ENCODE measurements at places on chromosomes 12 and 14.

DNA sequence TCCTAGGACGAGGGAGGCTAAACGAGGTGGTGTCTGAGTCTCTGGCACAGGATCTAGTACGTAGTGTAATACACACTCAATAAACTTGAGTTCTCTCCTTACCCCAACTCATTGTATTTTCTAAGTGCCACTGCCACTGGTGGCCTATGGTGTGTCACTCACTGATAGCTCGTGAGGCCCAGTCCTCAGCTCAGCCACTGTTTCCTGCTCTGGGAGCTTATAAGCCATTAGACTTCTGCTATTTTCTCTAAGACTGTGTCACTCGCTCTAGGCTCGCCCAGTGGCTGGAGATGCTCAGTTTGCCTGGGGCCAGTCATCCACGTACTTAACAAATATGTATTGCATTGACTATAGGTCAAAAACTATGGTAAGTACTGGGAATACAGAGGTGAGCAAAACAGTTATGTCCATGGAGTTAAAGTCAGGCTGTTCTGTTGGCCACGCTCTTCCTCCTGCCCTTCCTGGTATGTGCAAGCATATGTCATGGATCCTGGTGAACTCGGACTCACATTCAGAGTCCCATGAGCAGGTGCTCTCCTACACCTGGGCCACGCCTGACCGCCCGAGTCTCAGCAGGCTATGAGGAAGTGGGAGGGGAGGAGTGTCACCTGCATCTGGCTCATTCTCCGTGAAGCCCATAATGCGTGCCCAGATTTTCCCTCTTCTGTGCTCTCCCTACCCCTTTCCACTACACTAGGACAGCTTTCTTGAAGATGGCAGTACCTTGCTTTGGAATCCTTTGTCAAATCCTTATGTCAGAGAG, 41.6 kb downstream of the DEGS2 start:
- DNase-seq: no peak

DNA sequence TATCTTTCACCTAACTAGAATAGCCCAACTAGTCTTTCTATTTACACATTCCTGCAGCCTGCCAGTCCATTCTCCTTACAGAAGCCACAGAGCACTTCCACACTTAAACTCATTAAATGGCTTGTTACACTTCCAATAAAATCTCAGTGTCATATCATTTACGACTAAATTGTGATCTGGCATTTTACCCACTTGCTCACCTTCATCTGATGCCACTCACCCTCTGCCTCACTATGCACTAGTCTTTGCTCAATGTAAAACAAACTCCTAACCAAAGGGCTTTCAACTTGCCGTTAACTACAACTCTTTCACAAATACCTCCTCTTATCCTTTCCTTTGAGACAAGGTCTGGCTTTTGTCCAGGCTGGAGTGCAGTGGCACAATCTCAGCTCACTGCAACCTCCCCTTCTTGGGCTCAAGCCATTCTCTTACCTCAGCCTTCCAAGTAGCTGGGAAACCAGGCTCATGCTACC, 24.1 kb downstream of the YAF2 start:
- DNase-seq: no peak

GRCh38 chr14:105161309-105161708, 7.3 kb downstream of the JAG2 start:
- DNase-seq: no peak

DNA sequence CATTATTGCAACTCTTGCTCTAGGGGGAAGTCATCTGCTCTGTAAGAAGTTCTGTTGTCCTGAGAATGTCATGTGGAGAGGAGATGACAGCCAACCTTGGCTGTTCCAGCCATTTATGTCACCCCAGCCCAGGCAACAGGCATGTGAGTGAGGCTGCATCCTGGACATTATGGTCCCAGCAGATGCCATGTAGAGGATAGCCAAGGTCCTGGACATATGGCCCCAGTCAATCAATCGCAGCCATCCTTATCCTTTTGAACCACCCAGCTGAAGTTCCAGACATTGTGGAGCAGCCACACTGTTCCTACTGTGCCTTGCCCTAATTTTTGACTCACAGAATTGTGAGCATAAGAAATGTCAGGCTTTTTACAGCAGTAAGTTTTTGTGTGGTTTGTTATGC, 84.9 kb downstream of the AVPR1A start:
- DNase-seq: no peak

GRCh38 chr14:69848156-69848555, 31.1 kb upstream of the SMOC1 start:
- no peak for DNase-seq

DNA sequence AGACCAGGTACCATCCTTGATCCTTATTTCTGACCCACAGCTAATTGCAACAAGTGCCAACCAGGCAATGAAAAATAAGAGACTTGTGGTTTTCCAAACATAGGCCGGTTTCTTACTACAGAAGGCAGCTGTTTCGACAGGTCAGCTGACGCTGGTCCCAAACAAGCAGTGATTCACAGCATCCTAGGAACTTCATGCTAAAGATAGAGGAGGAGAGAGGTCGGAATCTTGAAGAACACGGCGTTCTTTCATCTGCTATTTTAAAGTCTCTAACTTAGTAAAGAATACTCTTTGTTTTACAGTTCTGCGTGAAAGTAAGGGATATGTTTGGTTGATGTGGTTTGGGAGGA, 28.1 kb upstream of the ADGRD1 start:
- no peak for DNase-seq

DNA sequence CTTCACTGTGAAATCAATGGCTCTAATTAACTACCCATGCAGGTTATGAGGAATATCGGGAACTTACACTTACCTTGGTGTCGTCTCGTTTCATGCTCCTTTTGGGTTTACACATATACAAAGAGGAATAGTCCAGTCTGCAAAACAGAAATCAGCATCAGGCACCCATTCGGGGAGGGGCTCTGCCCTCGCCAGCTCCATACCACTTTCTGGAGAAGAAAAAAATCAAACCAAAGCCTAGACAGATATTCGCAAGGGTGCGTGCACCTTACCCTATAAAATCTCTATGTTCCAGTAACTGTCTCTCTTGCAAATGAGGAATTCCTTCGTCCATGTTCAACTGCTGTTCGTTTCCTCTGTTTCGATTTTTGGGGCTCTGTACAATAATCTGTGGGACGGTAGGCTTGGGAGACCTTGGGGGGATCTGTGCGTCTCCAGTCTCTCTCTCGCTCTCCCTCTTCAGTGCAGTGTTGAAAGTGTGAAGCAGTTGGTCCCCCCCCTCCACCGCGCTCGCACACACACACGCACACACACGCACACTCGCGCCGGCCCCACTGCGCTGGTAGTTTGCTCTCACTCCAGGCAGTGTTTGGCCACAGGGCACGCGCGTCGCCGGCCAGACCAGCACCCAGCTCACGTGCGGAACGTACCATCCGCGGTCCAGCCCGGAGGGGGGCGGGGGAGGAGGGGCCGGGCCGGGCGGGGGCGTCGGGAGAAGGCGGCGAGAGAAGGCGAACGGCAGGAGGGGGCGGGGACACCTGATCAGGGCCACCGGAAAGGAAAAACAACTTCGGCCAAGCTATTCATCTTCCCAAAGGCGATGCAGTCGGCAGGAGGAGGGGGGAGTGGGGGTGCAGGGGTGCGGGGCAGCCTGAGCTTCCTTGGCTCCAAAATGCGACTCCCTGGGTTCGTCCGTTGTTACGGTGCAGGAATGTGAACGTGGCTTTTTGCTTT, at the start of gene BHLHE41:
Gene BHLHE41 (minus strand): TSS at position 592 of the 954 bp plus-strand sequence. CDS start 258 bp downstream, at position 334.
- DNase-seq: no peak

GRCh38 chr12:104182144-104182543, 33.4 kb upstream of the TXNRD1 start:
- no peak for DNase-seq

GRCh38 chr14:81772381-81772780, 238.7 kb upstream of the SEL1L start:
- no peak for DNase-seq

DNA sequence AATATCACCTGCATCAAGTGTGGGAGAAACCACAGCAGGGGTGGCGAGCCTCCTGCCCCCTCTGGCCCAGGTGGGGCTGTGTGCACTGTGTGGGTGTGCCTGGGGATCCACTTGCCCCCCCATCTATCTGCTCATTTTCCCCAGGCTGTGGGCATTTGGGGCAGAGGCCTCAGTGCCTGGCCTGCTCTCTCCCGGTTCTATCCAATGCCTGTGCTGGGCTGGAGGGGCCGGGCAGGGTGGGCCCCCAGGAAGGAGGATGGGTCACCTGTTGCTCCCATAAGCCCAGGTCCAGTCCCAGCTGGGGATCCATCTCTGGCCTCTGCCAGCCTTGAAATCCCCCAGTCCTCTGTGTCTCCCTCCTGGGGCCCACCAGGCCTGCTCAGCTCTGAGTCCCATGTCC, 105.6 kb downstream of the TMEM121 start:
- no peak for DNase-seq

DNA sequence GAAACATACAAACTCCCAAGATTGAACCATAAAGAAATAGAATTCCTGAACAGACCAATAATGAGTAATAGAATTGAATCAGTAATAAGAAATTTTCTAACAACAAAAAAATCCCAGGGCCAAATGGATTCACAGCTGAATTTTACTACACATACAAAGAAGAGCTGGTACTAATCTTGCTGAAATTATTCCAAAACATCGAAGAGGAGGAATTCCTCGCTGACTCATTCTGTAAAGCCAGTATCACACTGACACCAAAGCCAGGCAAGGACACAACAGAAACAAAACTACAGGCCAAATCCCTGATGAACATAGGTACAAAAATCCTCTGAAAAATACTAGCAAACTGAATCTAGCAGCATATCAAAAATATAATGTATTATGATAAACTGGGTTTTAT, 367.8 kb upstream of the CLEC14A start:
- no peak for DNase-seq
